Keratinocyte (primary cell): ENCODE measurements at places on chromosomes 1 and 21. TPM values are rescaled to one million over a fixed set of nuclear protein-coding genes. Genes with fewer than 3 reads are reported as not detected.

The GBP7 gene
- polyA plus RNA-seq: not detected in 3 replicates

The TOR1AIP1 gene
- polyA plus RNA-seq: 34.1 to 58.6 TPM (median 50.0 TPM) in 3 replicates

The CYP4A22 gene
- polyA plus RNA-seq: not detected in 3 replicates

- DNase-seq: no peak
Measured at GRCh38 chr1:18020021-18020817, 87.4 kb upstream of the IGSF21 start.

GRCh38 chr1:13892671-13893325, 192.8 kb downstream of the PRDM2 start:
- DNase-seq: no peak

DNA sequence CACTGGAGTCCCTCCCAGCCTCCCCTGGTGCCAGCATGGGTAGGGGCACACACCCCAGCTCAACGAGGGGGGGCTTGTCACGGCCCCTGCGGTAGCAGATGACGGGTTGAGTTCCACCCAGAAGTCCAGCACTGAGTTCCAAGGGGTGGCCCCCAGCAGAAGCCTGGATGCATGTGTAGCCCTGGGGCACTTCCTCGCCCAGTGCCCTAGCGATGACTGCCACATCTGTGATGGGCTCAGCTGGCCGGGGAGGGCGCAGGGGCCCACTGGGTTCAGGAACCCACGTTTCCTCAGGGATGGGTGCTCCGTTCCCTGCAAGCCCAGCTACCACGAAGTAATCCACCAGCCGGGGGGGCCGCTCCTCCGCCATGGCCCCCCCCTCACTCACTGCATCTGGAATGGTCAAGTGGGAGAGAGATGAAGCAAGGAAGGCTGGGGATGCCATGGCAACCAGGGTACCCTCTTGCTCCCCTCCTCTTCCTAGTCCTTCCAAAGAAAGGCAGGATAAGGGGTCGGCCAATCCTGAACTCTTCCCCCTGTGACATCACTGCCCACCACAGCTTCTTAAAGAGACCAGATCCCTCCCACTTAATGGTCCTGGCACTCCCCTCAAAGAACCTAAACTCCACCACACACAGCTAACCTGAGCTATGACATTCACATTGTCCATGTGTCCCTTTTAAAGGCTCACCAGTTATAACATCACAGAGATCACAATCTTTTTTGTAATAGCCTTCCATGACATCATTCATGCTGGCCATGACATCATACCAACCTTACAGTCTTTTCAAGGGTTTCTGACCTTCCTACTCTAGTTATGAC, 2.3 kb downstream of the DENND4B start:
- no peak for DNase-seq

GRCh38 chr1:231187571-231187970, 25.7 kb downstream of the TRIM67 start:
- no peak for DNase-seq

GRCh38 chr1:20546637-20547036, 5.7 kb upstream of the FAM43B start:
- no peak for DNase-seq
